Stimulated activated CD4-positive, alpha-beta T cell treated with anti-CD3 and anti-CD28 coated beads, Interleukin-15, amount 100 ng/mL, for 1 hour (primary cell): ENCODE measurements at places on chromosomes 1 and 21.

DNA sequence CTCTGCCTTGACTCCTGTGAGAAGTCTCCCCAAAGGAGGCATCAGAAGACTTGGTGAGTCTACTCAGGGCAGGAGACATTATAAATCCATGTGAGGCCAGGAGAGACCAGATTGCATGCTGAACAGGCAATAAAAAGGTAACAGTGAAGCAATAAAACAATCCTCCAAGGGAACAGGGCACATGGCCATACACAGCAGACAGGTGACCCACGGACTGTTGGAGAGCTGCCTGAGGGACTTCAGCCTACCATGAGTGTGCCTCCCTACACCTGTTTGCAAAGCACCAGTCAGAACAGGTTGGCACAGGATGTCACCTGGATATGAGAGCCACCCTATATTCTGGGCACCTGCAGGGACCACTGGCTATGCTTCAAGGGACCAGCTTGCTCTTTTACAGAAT, 67.6 kb downstream of the MAB21L3 start:
- no peak for DNase-seq

- no peak for DNase-seq
Observed at GRCh38 chr21:16589006-16589898, 859.5 kb downstream of the USP25 start.

DNA sequence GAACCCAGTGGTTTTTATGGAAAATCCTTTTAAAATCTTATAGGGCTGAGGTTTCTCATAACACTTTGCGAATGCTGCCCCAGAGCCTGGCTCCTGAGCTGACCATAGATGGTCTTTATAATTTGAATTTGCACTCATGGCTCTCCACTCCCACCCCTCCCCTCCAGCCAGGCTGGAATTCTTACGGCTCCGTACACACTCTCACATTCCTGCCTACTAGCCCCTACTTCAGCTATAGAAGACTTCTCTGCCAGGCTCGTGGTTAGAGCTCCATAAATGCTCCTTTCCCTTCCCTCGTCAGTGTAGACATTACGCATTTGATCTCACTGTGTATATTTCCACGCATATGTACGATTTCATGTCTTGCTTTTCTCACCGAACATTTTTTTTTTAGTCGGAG, 5.4 kb upstream of the HSPG2 start:
- no peak for DNase-seq

DNA sequence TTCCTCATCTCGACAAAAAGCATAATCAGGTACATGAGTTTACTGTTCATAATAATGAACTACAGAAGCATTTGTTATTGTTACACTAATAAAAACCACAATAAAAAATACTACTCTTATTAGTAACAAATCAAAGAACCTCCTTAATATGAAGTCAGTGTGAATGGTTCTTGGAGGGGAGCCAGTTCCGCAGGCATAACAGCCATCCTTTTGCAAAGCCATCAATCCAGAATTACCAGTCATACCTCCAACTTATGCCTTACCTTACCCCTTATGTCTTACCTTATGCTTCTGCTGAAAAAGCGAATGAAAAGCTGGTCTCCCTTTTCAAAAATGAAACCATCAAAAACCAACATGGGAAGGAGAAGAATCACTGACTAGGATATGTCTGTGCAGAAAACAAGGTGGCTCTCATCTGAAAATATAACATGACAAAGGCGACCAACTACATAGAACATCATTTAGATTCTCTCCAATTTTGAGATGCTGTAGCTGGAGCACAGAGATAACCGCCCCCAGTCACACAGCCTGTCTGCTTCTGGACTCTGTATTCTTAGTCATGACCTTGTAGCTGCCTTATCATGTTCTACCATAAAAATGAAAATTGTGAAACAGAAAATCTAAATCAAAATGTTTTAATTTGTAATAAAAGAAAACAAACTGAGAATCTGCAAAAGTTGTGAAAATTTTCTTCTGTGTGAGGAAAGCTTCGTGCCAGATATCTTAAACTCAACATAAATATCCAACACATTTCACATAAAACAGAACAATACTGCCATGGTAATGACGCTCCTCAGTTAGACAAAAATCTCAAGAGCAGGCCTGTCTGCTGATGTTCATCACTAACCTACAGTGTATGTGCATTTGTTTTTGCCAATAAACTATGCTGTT, 438.2 kb downstream of the SMYD3 start:
- no peak for DNase-seq

DNA sequence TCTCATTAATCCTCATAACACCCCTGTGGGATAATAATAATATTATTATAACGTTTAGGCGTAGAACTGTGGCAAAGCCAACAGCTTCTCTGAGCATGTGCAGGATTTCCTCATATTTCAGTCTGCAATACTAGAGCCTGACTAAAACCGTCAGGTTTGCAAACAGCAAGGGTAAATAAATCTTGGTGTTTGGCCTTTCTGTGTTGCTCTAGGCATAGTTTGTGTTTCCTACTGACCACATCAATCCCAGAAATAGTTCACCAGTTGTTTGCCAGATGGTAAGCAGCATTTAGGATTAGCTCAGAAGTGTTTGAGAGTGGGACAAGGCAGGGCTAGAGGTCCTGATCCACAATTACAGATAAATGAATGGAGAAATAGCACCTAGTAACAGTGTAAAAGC, 2.8 kb upstream of the KCNA3 start:
- no peak for DNase-seq

- no peak for DNase-seq
Observed at GRCh38 chr1:231139659-231140654, 21.9 kb upstream of the TRIM67 start.

DNA sequence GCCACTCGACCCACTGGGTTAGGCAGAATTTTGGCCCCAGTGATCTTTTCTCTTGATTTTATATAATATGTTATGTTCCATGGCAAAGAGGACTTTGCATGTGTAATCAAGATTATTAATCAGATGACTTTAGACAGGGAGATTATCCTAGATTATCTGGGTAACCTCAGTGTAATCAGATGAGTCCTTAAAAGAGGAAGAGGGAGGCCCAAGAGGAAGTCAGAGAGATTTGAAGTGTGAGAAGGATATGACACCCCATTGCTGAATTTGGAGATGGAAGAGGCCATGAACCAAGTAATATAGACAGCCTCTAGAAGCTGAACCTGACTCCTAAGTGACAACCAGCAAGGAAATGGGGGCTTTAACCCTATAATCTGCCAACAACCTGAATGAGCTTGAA, 117.1 kb upstream of the CSF3R start:
- no peak for DNase-seq
